ENCODE measurements at places on chromosomes 13 and 19.

- no peak overlapping the region for H3K27ac ChIP-seq
- no peaks in the 10 kb centered on the region for H3K4me1 ChIP-seq
- H3K36me3 ChIP-seq = peaks cover 5% of the 10 kb centered on the region
- no peaks in the 10 kb centered on the region for H3K27me3 ChIP-seq
- no peak for DNase-seq
- no peak overlapping the region for H3K4me3 ChIP-seq
Observed at GRCh38 chr13:27442071-27442647, 8.2 kb downstream of the MTIF3 start.

DNA sequence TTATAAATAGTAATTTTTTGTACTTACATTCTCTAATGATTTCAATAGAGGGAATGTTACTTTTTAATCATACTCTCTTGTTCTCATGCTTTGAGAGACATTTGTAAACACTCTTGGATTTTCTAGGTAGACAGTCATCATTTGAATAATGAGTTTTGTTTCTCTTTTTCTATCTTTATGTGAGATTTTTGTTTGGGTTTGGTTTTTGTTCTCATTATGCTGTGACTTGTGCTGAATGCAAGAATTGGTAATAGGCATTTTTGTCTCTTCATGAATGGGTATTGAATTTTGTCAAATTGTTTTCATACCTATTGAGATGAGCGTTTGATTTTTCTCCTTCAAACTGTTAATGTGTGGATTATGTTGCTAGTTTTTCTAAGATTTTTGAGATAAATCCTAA lies 56.8 kb upstream of the GPR183 start:
- DNase-seq = no peak
- H3K36me3 ChIP-seq = peaks cover 1% of the 10 kb centered on the region
- no peaks in the 10 kb centered on the region for H3K4me1 ChIP-seq
- H3K27me3 ChIP-seq = no peaks in the 10 kb centered on the region

- peaks cover 9% of the 10 kb centered on the region for H3K4me1 ChIP-seq
- H3K27ac ChIP-seq = no peak overlapping the region
- DNase-seq = no peak
Observed at GRCh38 chr13:27001705-27002104, 169.9 kb downstream of the USP12 start.

GRCh38 chr13:64723724-64724123 lies 2506.4 kb downstream of the PCDH9 start:
- no peaks in the 10 kb centered on the region for H3K36me3 ChIP-seq
- H3K4me1 ChIP-seq = peaks cover 4% of the 10 kb centered on the region
- no peak overlapping the region for H3K4me3 ChIP-seq
- no peak overlapping the region for H3K27ac ChIP-seq
- no peaks in the 10 kb centered on the region for H3K27me3 ChIP-seq
- DNase-seq = no peak

- peaks cover 63% of the 10 kb centered on the region for H3K36me3 ChIP-seq
- no peak overlapping the region for H3K27ac ChIP-seq
- H3K4me3 ChIP-seq = peak overlapping the region; percentile 91
- no peak for DNase-seq
- peaks cover 53% of the 10 kb centered on the region for H3K4me1 ChIP-seq
Observed at GRCh38 chr19:40801426-40802299, 2.7 kb downstream of the EGLN2 start.

Measured in neuronal stem cell (in vitro differentiated cells).